Muscle of leg (tissue), 16 donors: ENCODE measurements at places on chromosomes 16 and 17. TPM values are rescaled to one million over a fixed set of nuclear protein-coding genes. Genes with fewer than 3 reads are reported as not detected.
A peak's percentile ranks its signal among the peaks of the same experiment; 100 is the strongest.

The TBC1D3E gene
- polyA plus RNA-seq = not detected

The CCL16 gene
- 0.53 TPM for polyA plus RNA-seq

The FKBP10 gene
- polyA plus RNA-seq = 180 TPM

The MT4 gene
- not detected for polyA plus RNA-seq

DNA sequence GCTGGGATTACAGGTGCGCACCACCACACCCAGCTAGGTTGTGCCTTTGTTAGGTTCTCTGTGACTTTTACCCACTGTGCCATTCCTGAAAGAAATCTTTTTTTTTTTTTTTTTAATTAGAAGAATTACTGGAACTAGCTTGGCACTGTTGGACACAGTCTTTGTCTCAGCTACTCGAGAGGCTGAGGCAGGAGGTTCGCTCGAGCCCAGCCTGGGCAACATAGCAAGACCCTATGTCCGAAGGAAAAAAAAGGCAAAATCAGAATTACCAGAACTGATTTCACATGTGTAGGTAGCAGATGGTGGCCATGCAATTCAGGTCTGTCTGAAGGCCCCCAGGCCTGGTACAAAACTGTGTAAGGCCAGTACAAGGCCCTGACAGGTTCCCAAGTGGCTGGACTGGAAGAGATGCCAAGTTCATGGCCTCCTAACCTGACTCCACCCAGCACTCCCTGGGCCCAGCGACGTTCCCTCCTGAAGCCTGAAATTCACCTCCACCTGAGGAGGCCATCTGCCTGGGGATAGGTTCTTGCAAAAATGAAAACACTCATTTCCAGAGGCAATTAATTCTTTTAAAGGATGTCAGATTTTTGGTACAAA, 23.0 kb downstream of the CARHSP1 start:
- no peaks in the 10 kb centered on the region for H3K27me3 ChIP-seq
- H3K4me1 ChIP-seq = peaks cover 15% of the 10 kb centered on the region
- H3K4me3 ChIP-seq = no peak overlapping the region
- no peak for DNase-seq

DNA sequence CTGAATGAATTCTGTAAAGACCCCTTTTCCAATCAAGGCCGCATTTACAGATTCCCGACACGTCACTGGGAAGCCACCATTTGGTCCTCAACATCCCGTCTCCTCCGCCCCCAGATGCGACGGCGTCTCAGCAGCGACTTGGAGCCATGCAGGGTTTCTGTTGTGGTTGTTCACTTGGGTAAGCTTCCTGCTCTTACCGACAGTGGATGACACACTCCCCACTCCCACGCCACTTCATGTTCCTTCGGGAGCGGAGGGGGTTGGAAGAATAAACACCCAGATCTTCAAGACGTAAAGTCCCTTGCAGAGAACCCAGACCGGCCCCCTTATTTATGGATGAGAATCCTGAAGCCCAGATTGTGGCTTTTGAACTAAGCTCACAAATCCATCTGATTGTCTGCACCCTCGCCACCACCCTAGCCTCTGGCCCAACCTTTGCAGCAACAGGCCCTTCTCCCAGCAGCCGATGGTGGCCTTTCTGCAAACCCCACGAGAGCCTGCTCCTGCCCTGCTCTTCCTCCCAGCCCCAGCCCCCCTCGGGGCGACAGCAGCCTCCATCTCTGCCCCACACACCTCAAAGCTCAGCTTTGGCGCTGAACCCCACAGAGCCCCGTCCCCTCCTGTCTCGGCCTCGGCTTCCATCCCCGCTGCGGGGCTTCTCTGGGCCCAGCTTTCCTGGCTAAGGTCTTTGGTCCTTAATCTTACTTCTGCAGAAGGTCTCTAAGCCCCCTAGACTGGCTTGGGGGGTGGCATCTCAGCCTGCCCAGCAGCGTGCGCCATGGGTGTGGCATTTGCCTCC, 19.0 kb upstream of the OSGIN1 start:
- H3K27me3 ChIP-seq = peaks cover 2% of the 10 kb centered on the region
- no peak overlapping the region for H3K27ac ChIP-seq
- no peak overlapping the region for H3K4me3 ChIP-seq
- no peak for DNase-seq

DNA sequence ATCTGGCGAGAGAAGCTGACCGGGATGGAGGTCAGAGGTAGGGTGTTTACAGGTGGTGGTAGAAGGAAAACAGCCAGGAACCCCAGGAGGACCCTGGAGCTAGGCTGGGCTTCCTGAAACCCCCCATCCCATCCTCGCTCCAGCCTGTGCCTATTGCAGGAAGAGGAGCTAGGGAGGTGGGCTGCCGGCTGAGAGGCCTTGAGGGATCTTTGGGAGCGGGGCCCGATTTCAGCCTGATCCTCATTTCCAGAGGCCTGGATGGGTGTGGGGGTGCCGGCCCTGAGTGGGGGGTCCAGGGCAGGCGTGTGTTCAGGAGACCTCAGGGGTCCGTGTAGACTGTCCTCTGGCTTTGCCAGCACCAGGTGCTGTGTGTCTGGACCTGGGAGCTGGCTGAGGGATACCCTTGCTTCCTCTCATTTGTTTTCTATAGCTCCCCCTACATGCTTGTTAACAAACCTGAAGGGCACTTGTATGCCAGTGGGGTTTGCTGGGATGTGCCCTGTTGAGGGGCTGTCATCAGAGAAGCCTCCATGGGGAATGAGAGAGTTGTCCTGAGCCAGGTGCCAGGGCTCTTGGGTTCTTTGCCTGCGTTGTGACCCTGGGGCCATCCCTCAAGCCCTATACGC, 18.9 kb upstream of the RAP1GAP2 start:
- H3K27me3 ChIP-seq = peaks cover 43% of the 10 kb centered on the region
- H3K4me1 ChIP-seq = peaks cover 5% of the 10 kb centered on the region
- H3K27ac ChIP-seq = no peak overlapping the region
- no peaks in the 10 kb centered on the region for H3K36me3 ChIP-seq
- no peak for DNase-seq

GRCh38 chr16:53224951-53225533, 170.3 kb downstream of the CHD9 start:
- DNase-seq = no peak
- H3K4me3 ChIP-seq = no peak overlapping the region
- no peaks in the 10 kb centered on the region for H3K27me3 ChIP-seq
- no peak overlapping the region for H3K27ac ChIP-seq
- H3K36me3 ChIP-seq = peaks cover 5% of the 10 kb centered on the region

DNA sequence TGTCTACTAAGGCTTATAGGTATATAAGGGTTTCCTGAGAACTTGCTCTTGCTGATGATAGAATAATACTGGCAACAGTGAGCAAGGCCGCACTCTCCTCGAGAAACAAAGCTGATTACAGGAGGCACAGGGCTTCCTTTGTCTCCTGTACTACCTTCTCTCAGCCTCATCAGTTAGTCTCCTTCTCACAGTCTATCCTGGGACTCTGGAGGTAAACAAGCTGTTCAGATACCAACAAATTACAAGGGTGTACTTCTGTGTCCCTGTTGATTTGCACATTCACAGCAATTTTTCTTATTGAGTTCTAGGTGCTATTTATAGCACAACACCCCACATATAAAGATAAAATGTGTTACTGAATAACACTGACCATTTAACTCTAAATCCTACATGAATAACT, 98.7 kb downstream of the TRIM37 start:
- peaks cover 2% of the 10 kb centered on the region for H3K4me1 ChIP-seq
- H3K27ac ChIP-seq = no peak overlapping the region
- H3K4me3 ChIP-seq = no peak overlapping the region
- H3K27me3 ChIP-seq = no peaks in the 10 kb centered on the region
- no peak for DNase-seq
- peaks cover 6% of the 10 kb centered on the region for H3K36me3 ChIP-seq

GRCh38 chr16:80277182-80277581, 263.6 kb upstream of the DYNLRB2 start:
- no peak for DNase-seq
- H3K4me1 ChIP-seq = peaks cover 4% of the 10 kb centered on the region
- no peak overlapping the region for H3K4me3 ChIP-seq
- H3K27ac ChIP-seq = no peak overlapping the region
- no peaks in the 10 kb centered on the region for H3K36me3 ChIP-seq

GRCh38 chr17:56899403-56899802, 14.4 kb downstream of the TRIM25 start:
- H3K27ac ChIP-seq = no peak overlapping the region
- no peaks in the 10 kb centered on the region for H3K4me1 ChIP-seq
- H3K4me3 ChIP-seq = no peak overlapping the region
- no peak for DNase-seq
- peaks cover 88% of the 10 kb centered on the region for H3K36me3 ChIP-seq
- no peaks in the 10 kb centered on the region for H3K27me3 ChIP-seq

- H3K4me3 ChIP-seq = no peak overlapping the region
- no peak overlapping the region for H3K27ac ChIP-seq
- H3K27me3 ChIP-seq = no peaks in the 10 kb centered on the region
- peaks cover 10% of the 10 kb centered on the region for H3K36me3 ChIP-seq
These were observed 44.6 kb downstream of the UBN1 start for GRCh38 chr16:4891886-4892216.

GRCh38 chr16:12132290-12132689, 155.8 kb downstream of the SNX29 start:
- no peak for DNase-seq
- peaks cover 5% of the 10 kb centered on the region for H3K36me3 ChIP-seq
- no peak overlapping the region for H3K27ac ChIP-seq

- no peak overlapping the region for H3K27ac ChIP-seq
- no peaks in the 10 kb centered on the region for H3K36me3 ChIP-seq
- H3K4me1 ChIP-seq = no peaks in the 10 kb centered on the region
- no peak for DNase-seq
These were observed 5.3 kb upstream of the PPM1D start for GRCh38 chr17:60594734-60595133.

- H3K27me3 ChIP-seq = no peaks in the 10 kb centered on the region
- no peak for DNase-seq
- no peak overlapping the region for H3K27ac ChIP-seq
- no peaks in the 10 kb centered on the region for H3K4me1 ChIP-seq
- no peak overlapping the region for H3K4me3 ChIP-seq
These were observed 202.1 kb upstream of the PSMD7 start for GRCh38 chr16:74094514-74094913.

- H3K4me1 ChIP-seq = peaks cover 55% of the 10 kb centered on the region
- H3K36me3 ChIP-seq = peaks cover 3% of the 10 kb centered on the region
- no peak for DNase-seq
- peaks cover 27% of the 10 kb centered on the region for H3K27me3 ChIP-seq
These were observed 967 bp upstream of the CDH15 start for GRCh38 chr16:89170346-89171215.

GRCh38 chr17:66602659-66603384, 232.1 kb upstream of the CACNG5 start:
- no peaks in the 10 kb centered on the region for H3K36me3 ChIP-seq
- no peaks in the 10 kb centered on the region for H3K27me3 ChIP-seq
- H3K27ac ChIP-seq = no peak overlapping the region
- H3K4me1 ChIP-seq = peaks cover 13% of the 10 kb centered on the region
- peak; percentile 68 for DNase-seq

- peaks cover 17% of the 10 kb centered on the region for H3K4me1 ChIP-seq
- H3K4me3 ChIP-seq = peak overlapping the region; percentile 71
- DNase-seq = peak; percentile 53
- H3K27ac ChIP-seq = peak overlapping the region; percentile 87
- H3K36me3 ChIP-seq = peaks cover 22% of the 10 kb centered on the region
These were observed 667 bp downstream of the OGFOD1 start for GRCh38 chr16:56451753-56452689.
